ENCODE measurements at places on chromosomes 5 and 9.

- no peak for DNase-seq
Measured at GRCh38 chr5:179115307-179115706, 55.1 kb downstream of the ZNF354C start.

DNA sequence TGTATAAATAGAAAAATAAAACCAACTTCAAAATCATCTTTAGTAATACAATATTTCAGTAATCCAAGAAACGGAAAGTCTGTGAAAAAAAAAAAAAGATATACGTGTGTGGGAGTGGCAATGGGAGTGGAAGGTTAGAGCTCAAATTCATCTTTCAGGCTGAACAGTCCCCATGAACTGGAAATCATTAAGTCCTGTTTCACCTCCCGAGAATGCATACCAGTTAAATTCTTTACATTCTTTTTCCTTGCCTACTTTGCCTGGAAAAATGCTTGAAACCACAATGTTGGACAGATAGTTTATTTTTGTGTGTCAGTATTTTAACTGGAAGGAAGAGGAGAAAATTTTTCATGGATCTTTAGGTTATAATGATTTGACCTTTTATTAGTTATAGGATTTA, 166.8 kb downstream of the MUSK start:
- DNase-seq = no peak

- no peak for DNase-seq
Measured at GRCh38 chr5:146626936-146627335, 110.9 kb upstream of the GPR151 start.

DNA sequence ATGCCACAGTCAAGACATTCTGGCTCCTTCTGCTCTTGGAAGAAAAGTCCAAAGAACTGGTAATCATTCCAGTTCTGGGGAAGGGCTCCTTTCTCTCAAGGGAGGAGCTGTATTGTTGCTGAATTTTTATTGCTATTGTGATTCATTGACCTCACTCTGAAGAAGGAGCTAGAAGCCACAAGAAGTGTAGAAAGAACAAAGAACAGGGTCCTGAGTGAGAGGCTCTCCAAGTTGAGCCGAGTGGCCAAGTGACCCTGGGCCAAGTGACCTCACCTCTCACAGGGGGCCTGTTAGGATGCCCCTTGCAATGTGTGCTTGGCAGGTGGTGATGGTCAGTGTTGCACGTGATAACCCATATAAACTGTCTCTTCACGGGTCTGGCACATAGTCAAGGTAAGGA, 173.3 kb downstream of the FGF18 start:
- no peak for DNase-seq

DNA sequence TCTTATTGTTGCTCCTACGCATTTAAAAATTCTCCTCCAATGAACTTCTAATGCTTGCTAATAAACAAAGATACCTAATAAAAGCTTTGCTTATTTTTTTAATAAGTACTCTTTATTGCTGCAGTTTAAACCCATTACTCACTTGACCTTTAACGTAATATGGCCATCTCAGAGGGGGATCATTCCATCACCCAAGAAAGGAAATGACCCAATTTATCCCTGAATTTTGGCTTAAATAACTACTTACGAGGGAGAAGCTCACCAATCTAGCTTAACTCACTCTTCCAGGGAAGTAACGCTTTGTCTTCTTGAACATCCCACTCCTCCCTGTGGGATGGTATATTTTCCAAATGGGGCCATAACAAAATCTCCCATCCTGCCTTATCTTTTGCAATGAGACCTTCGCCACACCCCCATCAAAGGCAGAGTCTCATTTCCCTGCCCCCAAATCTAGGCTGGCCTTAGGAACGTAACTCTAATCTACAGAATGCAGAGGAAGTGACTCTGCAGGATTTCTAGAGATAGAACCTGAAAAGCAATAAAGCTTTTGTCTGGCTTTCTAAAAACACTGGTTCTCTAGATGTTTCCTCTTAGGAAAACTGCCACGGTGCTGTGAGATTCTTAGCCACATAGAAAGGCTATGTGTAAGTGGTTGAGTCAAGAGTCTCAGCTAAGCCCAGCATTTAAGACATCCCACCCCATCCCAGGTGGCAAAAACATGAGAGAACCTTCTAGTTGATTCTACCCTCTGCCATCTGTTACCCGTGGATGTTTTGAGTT, 310.0 kb downstream of the ASTN2 start:
- no peak for DNase-seq

DNA sequence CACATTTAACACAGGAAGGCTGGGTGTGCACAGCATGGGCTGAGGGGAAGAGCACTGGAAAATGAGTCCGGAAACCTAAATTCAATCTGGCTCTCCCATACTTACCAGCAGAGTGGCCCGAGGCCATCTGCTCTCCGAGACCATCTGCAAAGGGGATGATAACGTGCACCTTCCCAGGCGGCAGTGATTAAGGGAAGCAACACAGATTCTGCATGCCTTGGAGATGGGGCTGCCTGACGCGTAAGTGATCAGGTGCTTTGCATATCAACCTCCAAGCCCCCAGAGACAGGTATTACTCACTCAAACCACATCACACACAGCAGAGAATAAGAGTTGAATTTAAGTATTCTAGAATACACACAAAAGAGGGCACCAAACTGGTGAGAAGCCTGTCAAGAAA, 9.1 kb downstream of the EPB41L4B start:
- DNase-seq = no peak

DNA sequence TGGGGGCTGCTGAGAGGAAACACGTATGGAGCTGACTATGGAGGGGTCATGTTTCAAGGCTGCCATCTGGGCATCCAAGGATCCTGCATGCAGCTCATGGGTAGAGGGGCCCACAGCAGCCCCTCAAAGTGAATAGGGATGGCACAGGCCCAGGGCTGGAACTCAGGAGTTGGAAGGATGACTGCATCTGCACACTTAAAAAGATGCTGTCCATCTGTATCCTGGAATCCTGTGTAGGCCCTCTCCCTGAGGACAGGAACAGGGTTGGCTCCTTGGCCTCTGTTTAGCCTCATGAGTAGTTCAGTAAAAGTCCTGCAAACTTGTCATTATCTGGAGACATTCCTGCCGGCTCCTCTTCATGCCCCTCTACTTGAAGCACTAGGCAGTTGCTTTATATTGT, 4.0 kb downstream of the BNIP1 start:
- DNase-seq = no peak

GRCh38 chr5:104859437-104859836, 1296.8 kb upstream of the NUDT12 start:
- no peak for DNase-seq
